ENCODE measurements at places on chromosomes 7 and 10.

DNA sequence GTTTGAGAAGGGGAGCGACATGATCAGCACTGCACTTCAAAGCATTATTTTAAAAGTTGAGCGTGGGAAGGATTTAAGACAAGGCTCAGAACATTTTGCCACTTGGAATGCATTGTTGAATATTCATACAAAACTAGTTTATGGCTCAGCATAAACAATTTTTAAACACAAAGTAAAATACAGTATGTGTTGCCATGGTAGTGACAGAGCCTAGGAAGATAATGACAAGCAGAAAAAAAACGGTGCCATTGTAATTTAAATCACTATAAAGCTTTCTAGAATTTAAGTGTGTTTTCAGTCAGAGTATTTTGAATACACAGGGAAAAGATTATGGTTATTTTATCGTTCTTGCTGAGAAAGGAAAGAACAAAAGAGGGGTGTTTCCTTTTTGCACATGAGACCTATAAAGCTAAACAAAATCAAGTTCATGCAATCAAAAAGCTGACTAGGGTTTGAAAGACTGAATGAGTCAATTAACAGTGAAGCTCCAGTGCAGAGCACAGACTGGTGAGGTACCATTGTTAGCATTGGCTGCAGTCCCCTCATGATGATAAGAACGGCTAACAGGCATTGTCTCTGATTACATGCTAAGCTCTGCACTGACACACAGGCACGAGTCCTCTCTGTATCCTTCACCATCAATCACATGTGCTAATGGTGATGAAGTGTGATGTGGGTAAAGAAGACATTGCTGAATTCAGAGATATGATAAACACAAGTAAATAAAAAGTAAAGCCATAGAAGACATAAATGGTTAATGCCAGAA lies 181.9 kb upstream of the VSTM2A start:
- no peak for DNase-seq

GRCh38 chr7:2710901-2711551 lies 23.0 kb downstream of the AMZ1 start:
- DNase-seq: no peak

DNA sequence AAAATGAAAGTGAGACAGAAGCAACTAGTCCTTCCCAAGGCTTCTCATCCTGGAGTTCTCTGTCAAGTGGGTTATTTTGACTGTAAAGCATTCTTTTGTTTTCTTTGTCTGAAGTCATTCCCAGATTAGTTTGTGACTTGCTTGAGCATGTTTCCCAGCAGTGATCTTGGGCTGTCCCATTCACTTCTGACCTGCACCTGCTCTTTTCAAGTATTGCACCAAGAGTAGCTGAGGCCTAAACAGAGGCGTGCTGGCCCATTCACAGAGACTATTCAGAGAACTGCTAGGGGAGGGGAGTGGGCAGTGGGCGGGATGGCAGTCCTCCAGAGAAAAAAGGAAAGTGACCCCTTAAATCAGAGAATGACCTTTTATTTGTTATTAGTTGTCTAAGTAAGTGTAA lies 61.3 kb downstream of the CACNA2D1 start:
- no peak for DNase-seq

- no peak for DNase-seq
Observed at GRCh38 chr7:105672801-105673200, 91.5 kb upstream of the EFCAB10 start.

DNA sequence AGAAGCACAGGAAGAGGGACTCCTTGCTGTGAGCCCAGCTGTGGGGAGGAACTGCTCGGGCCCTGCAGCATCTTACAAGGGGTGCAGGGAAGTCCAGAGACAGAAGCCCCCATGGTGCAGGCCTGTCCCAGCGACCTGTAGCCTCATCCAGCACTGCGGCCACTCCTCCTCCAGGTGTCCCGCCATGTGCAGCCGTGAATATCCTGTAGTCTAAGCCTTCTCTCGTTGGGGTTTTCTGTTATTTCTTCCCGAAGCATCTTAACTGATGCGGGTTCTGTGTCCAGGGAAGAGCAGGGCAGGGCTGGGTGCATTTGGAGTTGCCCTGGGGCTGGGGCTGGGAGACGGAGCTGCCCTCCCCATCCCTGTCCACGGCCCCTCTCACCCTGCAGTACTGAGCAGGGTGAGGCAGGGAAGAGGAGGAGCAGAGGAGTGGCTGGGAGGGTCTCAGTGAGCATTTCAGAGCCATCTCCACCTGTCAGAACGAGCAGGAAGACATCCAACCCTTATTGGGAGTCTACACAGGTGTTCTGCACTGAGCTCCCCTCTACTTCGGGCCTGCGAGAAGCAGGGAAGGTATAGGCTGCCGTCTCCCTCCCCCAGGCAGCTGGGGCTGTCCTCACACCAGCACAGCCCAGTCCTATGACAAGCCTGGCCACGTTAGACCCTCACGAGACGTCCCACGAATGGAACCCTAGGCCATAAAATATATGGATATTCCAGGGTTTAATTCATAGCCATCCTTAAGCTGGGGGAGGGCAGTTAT lies 494.5 kb downstream of the DNAJB6 start:
- no peak for DNase-seq

- no peak for DNase-seq
Observed at GRCh38 chr7:146826329-146826728, 709.7 kb downstream of the CNTNAP2 start.

DNA sequence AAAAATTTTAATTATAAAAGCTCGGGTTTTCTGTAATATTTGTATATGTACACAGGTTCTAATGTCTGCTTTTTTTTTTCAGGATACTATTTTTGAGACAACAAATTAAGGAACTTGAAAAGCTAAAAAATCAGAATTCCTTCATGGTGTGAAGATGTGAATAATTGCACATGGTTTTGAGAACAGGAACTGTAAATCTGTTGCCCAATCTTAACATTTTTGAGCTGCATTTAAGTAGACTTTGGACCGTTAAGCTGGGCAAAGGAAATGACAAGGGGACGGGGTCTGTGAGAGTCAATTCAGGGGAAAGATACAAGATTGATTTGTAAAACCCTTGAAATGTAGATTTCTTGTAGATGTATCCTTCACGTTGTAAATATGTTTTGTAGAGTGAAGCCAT lies 57.9 kb upstream of the BAMBI start:
- no peak for DNase-seq

DNA sequence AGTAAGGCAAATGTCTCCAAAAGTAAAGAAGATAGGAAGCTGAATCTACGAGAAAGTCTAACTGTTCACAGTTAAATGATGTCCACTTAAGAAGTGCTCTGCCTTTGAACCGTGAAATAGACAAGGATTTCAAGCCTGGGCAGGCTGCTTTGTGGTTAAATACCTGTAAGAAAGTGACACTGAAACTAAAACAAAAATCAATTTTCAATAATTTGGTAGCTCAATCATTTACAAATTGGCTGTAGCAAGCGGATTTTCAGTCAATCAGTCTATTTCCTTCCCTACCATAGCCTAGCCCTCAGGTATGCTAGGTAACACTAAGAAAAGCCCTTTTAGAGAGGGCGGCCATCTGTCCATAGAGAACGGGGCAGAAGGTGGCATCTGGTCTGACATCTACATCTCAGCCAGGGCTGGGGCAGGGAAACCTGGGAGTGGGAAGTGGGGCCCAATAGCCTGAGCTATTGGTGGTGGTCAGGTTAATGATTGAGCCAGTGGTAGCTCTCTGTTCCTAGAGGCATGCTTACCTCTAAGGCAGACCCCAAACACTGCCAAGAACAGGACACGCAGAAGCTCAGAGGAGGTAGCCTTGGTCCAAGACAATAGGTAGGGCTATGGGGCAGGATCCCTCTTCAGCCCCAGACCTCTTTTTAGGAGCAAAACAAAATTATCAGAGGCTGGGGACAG lies 223.2 kb downstream of the CCSER2 start:
- DNase-seq: no peak

- DNase-seq: no peak
Observed at GRCh38 chr7:22442187-22442881, 57.7 kb downstream of the STEAP1B start.

DNA sequence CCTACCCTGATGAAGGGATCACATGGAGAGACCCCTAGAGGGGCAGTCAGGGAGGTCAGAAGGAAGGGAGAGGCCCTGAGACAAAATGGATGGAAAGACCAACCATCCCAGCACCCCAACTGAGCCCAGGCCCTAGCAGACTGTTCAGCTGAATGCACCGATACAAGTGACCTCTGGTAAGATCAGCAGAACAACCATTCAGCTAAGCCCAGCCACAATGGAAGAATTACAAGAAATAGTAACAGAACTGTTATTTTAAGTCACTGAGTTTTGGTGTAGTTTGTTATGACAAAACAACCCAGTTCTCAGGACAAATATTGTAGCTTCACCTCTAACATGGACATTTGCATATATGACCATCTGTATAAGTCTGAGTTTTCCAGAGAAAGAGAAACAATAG lies 210.4 kb upstream of the SVIL start:
- no peak for DNase-seq

- DNase-seq: no peak
Observed at GRCh38 chr7:100035876-100036275, 13.7 kb upstream of the ZSCAN21 start.

- DNase-seq: no peak
Observed at GRCh38 chr7:20364571-20365196, 34.0 kb downstream of the ITGB8 start.

DNA sequence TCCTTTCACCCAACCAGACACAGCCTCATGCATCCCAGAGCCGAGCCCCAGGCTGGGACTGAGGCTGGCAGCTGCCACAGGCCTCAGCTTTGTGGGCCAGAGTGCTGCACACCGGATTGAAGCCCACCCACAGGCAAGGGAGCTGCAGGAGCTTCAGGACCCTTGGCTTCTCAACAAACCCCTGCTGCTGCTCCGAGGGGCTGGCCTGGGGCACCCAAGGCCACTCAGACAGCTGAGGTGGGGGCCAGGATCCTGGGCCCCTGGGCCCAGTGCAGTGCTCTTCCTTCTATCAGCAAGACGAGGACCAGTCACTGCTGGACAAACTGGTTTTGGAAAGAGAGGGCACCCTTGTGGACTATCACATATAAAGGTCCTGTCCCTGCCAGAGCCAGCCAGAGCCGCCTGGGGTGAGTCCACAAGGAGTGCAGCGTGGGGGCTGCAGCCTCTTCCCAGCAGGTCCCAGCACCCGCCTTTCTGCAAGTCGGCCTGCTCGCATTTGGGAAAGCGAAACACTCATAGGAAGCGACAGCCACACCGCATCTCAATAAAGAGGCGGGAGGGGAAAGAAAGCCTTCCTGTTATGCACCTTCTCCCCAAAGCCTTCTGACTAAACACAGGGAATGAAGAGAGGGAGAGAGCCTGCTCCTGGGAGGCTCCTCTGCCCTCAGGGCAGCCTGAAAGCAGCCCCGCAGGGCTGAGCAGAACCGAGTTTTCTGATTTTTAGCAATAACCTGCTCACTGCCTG lies 9.5 kb upstream of the TCERG1L start:
- no peak for DNase-seq

- DNase-seq: no peak
Observed at GRCh38 chr7:113774182-113774807, 144.5 kb downstream of the PPP1R3A start.

DNA sequence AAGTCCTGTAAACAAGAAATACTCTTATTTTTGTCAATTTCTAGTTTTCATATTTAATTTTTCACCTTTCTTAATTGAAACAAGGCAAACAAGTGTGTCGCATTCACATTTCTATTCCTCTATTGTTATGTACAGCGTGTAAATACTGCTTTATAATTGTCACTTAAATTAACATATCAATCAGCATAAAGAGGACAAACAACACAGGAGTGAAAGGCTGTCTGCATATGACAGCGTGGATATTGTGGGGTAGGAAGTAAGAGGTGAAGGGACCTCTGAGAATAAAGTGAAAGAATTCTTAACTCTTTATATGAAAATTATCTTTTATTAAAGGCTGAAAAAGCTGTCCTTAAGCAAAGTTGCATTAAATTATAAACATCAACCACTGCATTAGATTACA lies 797.9 kb upstream of the COBL start:
- no peak for DNase-seq

- no peak for DNase-seq
Observed at GRCh38 chr7:107043491-107043890, 1.0 kb upstream of the PRKAR2B start.

- DNase-seq: no peak
Observed at GRCh38 chr7:100670074-100670473, 3.5 kb upstream of the GNB2 start.

DNA sequence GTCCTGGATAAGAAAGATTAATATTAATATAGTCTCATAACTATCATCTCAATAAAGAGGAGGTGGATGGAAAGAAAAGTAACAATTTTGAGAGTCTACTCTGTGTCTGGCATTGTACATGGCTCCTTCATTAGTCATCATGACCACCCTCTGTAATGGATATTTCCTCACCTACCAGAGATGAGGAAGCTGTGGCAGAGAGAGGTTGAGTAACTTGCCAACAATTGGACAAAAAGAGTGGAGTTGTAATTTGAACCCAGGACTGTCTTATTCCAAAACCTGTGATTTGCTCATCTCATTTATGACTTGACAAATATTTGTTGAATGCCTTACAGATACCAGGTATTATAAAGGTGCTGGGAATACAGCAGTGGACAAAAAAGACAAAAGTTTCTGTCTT lies 2.1 kb upstream of the IDE start:
- no peak for DNase-seq

DNA sequence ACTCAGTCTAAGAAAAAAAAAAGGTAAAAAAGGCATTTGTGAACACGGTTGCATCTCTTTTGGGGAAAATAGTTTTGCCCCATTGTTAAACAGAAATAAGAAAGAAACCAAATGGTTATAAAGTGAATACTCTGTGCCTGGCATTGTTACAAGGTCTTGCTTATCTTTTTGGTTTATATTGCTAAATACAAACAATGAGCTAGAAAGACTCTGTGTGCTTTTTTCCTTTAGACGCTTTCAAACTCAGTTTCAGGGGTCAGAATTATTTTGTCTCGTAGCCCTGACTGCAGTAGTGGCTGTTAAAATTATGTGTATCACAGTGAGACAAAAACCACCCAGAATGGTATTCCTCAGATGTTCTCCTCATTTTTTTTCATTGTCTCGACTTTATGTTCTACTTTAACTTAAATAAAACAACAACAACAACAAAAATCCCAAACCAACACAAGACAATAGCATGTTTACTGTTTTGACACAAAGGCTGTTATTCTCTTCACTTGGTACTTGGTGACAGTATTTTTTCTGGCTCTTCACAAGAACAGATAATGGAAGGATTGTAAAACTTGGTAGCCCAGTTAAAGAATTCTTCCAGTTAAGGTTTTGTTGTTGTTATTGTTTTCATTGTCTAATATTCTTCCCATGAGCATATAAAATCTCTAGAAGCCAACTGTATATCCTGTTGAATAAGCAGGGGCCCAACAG lies 190.1 kb downstream of the PLXDC2 start:
- DNase-seq: no peak

GRCh38 chr7:92835851-92836488 lies 403 bp downstream of the CDK6 start:
- peak; percentile 34 for DNase-seq

DNA sequence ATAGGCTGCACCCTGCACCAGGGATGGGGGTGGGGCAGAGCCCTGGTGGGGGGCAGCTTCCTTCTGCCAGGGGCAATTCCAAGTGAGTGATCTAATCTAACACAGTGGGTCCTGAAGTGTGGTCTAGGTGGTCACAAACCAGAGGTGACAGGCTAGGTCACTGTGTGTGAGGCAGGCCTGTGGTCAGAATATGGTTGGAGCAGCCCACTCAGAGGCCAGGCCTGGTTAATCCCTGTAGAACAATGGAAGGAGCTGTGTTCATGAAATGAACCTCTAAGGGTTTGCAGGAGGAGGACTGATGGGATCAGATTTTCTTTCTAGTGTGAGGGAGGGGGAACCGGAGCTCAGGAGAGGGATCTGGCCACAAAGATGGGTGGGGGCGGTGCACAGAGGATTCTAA lies 10.0 kb upstream of the TSPAN14 start:
- no peak for DNase-seq

Data from hematopoietic multipotent progenitor cell treated with erythropoietin and hydrocortisone succinate and interleukin-3 and kit ligand, for 15 days (in vitro differentiated cells).